Jurkat, Clone E6-1 (cell line): ENCODE measurements at places on chromosomes 6 and 20.

DNA sequence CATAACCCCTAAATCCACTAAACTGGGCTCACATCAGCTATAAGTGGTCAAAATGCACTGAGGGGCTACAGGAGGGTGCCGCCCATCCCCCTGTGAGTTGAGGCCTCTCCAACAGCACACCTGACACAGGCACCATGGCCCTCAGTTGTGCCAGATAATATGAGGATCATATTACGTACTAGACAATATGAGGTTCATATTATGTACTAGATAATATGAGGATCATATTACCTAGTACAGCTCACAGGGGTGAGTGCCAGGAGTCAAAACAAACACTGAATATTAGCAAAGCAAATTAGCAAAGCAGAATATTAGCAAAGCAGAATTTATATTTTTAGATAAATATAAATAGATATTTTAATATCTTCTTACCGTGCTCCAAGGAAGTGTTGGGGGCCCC lies 35.3 kb downstream of the CD24 start:
- no peak for DNase-seq

DNA sequence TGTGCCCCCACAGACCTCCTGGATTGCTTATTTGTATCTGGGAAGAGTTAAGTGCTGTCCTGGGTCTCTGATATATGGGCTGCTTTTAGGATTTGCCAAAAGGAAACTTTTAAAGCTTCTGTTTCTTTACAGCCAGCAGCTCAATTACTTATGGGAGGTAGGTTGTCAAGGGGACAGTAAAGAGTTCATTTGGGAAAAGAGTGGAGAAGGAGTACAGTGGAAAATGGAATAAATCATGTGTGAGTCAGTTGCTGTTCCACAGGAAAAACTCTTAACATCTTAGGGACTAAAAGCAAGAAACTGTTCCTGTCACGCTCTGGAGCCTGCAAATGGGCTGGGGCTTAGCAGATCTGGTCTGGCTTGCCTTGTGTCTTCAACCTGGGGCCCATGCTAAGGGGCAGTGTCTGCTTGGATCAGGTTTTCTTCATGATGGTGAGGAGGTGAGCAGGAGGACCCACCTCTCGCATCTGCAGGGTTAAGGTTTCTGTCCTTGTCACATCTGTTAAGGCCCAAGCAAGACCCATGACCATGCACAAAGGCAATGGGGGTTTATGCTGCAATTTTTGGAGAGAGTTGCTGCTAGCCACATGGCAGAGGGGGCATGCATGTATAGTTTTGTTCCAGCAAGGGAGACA lies 8.7 kb upstream of the CST1 start:
- no peak for DNase-seq

DNA sequence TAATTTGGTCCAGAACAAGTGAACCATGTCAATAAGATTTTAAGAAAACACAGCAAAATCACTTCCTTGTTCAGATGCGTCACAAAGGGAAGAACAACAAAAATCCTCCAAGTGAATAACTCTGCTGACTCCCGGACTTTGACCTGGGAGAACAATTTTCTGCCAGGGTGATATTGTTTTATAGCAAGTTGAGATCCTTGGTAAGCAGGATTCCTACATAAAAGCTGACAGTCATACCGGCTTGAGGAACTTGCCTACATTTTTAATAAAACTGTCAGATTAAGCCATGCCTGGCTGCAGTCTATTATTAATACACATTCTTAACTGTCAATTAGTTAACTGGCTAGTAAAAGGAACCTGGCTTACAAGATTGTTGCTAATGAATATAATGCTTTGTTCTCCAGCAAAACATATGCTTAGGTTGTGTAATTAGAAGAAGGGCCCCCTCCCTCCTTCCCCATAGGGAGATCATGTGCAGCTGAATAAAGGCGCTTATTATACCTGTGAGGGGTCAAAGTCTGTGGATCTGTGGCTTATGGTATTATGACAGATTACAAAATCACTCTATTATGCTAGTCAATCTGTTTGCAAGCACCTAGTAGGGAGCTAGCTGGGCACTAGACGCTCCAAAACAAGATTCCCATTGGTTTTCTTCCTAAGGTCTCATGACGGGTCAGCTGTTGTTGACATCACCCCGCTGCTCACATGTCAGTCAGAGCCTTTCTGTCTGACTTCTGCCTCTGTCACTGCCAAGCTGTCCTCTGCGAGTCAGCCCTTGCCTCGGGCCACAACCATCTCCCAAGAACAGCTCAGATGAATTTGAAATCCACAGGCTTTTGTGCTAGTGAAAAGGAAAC lies 44.6 kb upstream of the SEC63 start:
- DNase-seq = no peak

DNA sequence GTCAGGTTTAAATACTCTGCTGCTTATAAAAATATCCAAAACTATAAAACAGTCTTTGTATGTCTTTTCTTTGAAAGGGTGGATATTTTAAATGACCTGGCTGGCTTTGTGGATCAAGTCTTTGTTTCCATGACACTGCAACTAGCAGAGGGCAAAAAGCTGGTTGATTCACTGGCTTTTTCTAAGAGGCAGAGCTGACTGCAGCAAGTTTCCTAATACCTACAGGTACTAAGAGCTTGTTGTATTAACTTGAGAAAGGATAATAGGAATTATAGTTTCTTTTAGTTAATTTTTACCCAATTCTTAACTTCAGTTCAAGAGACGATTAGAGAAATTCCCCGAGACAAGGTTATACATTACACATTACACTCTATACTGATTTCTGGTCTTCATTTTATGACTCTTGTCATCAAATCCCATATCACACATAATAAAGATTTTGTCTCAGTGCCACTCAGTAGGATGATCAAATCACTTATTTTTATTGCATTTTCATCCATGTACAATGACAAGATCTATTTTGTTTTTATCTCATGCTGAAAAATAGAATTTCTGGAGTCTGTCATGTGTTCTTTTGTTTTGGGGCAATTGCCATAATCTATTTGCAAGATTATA lies 120.1 kb upstream of the RIMS1 start:
- DNase-seq = no peak

DNA sequence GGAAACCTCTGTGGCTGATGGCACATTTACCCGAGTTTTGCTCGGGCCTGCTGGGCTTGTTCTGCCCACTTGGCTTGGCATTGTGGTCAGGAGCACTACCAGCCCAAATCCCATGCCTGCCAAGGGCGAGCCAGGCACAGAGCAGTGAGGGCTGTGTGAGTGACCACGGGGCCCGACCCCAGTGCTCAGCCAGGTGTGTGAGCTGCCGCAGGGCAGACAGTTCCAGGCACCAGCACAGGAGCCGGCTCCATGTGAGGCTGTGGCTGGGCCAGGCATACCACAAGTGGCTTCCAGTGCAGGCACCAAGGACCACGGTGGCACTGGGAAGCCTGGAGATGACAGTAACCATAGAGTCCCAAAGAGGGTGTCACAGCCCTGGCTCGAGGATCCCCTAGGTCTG lies 1225.5 kb upstream of the GJE1 start:
- DNase-seq = no peak
